ENCODE measurements at places on chromosomes 6 and 20. TPM values are rescaled to one million over a fixed set of nuclear protein-coding genes. Genes with fewer than 3 reads are reported as not detected.

SLC26A8 gene
- not detected for total RNA-seq

OLIG3 gene
- total RNA-seq = not detected

SLC17A3 gene
- total RNA-seq = not detected

MBOAT1 gene
- 27.8 TPM for total RNA-seq

PROKR2 gene
- not detected for total RNA-seq

DNA sequence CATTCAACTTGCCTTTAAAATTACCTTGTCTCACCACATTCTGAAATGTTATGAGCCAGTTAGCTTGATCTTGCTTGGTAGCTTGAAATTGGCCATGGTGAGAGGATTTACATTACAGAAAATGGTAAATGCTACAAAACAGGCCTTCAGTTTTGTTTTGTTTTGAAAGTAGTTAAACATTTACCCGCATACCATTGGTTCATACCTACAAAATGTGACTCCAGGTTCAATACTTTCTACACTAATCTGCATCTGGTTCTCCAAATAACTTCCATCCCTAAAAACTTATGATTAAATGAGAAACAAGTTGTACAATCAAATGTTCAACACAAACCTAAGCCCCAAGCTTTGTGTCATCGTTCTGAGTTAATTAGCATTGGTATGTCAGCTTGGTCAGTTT, 30.5 kb upstream of the MYBL2 start:
- no peak for DNase-seq

GRCh38 chr6:12327391-12327790, 37.2 kb downstream of the EDN1 start:
- no peak for DNase-seq

GRCh38 chr6:136749359-136749997, 42.8 kb downstream of the MAP3K5 start:
- DNase-seq = no peak

GRCh38 chr6:2783188-2783963, 18.2 kb downstream of the WRNIP1 start:
- no peak for DNase-seq

DNA sequence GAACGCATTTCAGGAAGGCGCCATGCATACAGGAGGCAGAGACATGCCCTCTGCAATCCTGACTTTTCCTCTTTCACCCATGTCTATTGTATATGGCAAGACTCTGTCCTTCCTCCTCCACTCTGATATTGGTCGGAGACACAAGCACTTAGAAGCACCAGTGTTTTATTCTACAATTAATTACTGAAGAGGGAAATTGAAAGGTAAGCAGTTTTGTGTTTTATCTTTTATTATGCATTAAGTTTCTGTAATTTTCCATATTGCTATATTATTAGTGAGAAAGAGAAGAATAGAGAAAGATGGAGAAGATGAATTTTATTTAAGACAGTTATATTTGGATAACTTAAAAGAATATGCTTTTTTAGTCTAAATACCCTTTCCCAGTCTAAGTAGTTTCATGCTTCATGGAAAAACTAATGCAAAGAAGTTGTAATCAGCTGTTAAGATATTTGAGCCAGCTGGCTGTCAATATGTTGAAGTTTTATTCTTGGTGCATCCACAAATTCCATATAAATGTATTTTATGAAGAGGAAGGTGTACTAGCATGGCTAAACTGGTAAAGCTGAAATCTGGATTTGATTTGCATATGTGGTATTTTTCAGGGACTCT, 13.6 kb downstream of the ARID1B start:
- DNase-seq = no peak

DNA sequence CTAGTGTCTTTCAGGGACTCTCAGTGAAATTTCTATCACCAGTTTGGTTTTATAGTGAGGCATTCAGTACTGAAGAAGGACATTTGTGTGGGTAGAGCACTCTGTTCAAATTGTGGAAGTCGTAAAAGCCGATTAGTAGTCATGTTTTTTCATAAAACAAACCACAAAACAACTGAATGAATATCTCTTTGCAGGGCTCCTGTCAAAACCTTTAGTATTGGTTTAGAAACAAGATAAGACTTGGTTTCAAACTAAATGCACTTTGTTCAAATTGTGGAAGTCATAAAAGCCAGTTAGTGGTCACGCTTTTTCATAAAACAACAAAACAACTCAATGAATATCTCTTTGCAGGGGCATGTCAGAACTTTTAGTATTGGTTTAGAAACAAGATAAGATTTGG, 23.8 kb downstream of the ADGRF4 start:
- peak; percentile 48 for DNase-seq

Data from SK-MEL-5 (cell line).